ENCODE measurements at places on chromosomes 1 and 21. TPM values are rescaled to one million over a fixed set of nuclear protein-coding genes. Genes with fewer than 3 reads are reported as not detected.
A peak's percentile ranks its signal among the peaks of the same experiment; 100 is the strongest.

Gene B3GALT5
- 5.6 TPM for total RNA-seq

Gene POLR3C
- total RNA-seq = 30.0 TPM

Gene NBPF4
- total RNA-seq = not detected

Gene OR2T35
- 0.28 TPM for total RNA-seq

Gene MMEL1
- total RNA-seq = 4.0 TPM

- H3K27ac ChIP-seq = no peak overlapping the region
- H3K4me3 ChIP-seq = no peak overlapping the region
- DNase-seq = no peak
- H3K27me3 ChIP-seq = no peaks in the 10 kb centered on the region
Measured at GRCh38 chr1:27332536-27333281, 9.1 kb upstream of the SYTL1 start.

DNA sequence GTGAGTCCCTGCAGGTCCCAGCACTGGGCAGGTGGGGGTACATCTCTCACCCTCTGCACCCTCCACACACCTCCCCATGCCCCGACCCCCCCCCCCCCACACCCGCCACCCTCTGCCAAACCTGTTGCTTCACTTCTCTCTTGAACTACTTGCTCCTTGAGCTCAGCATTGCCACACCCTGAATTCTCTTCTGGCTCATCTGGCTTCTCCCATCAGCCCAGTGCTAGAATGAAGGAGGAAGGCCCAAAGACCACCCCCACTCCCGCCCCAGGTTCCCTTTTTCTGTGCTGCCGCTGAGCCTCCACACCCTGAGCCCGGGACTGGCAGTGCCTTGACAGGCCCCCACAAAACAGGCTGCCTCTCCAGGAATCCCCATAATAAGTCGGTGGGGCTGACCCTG, 6.4 kb upstream of the TNNI1 start:
- H3K4me1 ChIP-seq = no peaks in the 10 kb centered on the region
- no peak for DNase-seq
- no peaks in the 10 kb centered on the region for H3K27me3 ChIP-seq
- no peak overlapping the region for H3K4me3 ChIP-seq
- H3K36me3 ChIP-seq = no peaks in the 10 kb centered on the region

DNA sequence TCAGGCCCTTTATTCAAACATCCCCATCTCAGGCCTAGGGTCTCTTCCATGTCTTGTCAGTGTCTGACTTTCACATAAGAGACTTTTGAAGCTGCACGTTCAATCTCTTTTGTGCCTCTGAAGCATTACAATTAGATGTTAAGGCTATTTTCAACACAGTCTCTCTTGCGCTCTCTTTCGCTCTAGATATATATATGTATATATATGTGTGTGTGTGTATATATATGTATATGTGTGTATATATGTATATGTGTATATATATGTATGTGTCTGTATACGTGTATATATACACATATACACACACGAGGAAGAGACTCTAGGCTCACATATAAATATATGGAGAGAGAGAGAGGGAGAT, 162.5 kb upstream of the RNPC3 start:
- no peaks in the 10 kb centered on the region for H3K27me3 ChIP-seq
- H3K4me1 ChIP-seq = no peaks in the 10 kb centered on the region
- H3K27ac ChIP-seq = no peak overlapping the region
- H3K36me3 ChIP-seq = no peaks in the 10 kb centered on the region

DNA sequence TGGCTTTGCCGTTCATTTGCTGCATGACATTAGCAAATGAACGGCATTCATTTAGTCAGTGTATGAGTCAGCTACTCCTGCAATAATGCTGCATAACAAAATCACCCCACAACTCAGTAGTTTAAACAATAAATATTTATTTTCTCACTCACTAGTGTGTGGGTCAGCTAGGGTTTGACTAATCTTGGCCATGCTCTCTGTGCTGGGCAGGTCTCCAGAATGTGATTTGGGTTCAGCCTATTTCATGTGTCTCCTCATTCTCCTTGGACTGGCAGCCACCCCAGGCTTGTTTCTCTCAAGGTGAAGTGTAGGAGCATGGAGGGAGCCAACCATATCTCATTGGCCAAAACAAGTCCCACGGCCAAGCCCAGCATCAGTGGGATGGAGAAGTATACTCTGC, 104.3 kb downstream of the LACTBL1 start:
- H3K4me3 ChIP-seq = no peak overlapping the region
- no peak overlapping the region for H3K27ac ChIP-seq
- no peaks in the 10 kb centered on the region for H3K27me3 ChIP-seq
- H3K4me1 ChIP-seq = no peaks in the 10 kb centered on the region
- DNase-seq = no peak

- H3K4me1 ChIP-seq = no peaks in the 10 kb centered on the region
- no peak overlapping the region for H3K4me3 ChIP-seq
- no peak overlapping the region for H3K27ac ChIP-seq
- no peak for DNase-seq
- H3K27me3 ChIP-seq = no peaks in the 10 kb centered on the region
Measured at GRCh38 chr1:110309767-110310166, 29.4 kb upstream of the RBM15 start.

DNA sequence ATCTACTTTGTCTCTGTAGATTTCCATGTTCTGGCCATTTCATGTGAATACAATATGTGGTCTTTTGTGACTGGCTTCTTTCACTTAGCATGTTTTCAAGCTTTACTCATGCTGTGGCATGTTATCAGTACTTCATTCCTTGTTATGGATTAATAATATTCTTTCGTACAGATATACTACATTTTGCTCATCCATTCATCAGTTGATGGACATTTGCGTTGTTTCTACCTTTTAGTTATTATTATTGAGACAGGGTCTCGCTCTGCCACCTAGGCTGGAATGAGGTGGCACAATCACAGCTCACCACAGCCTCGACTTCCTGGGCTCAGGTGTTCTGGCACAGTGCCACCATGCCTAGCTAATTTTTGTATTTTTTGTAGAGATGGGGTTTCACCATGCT, 21.4 kb downstream of the SFPQ start:
- peaks cover 11% of the 10 kb centered on the region for H3K36me3 ChIP-seq
- H3K4me1 ChIP-seq = no peaks in the 10 kb centered on the region
- DNase-seq = no peak

DNA sequence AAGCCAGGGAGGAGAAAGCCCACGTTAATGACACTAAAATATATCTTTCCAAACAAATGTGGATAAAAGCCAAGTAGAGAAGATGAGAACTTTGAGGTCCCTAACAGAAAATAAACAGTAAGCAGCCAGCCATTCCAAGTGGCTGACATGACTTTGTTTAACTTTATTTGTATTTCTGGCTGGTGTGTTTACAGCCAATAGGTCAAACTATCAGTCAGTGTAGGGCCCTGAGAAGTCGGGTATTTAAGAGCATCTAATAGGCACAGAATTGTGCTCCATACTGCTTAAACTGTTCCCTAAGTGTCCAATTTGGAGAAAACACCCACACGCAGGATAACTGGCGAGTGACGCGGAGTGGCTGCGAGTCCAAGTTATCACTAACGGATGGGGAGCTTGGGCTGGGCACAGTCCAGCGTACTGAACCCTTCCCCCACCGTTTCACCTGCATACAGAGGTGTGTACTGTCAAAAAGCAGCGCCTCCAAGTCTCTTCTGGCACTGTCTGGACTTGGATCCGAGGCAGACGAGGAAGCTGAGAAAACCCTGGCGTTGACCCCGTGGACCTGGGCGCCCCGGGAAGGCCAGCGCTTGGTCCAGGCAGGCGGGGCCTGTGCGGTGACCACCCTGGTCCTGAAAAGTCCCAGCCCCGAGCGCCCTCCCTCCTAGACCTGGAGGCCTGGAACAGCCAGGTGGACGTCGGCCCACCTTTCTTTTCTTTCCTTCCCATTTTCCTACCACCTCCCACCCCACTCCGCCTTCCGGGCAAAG, 662 bp upstream of the LGALS8 start:
- peaks cover 3% of the 10 kb centered on the region for H3K36me3 ChIP-seq
- H3K4me1 ChIP-seq = peaks cover 4% of the 10 kb centered on the region
- DNase-seq = peak; percentile 78

- H3K27me3 ChIP-seq = no peaks in the 10 kb centered on the region
- peak overlapping the region; percentile 48 for H3K4me3 ChIP-seq
- no peaks in the 10 kb centered on the region for H3K4me1 ChIP-seq
- peak; percentile 49 for DNase-seq
- H3K36me3 ChIP-seq = no peaks in the 10 kb centered on the region
Measured at GRCh38 chr1:35120458-35121133, 41.4 kb downstream of the ZMYM1 start.

DNA sequence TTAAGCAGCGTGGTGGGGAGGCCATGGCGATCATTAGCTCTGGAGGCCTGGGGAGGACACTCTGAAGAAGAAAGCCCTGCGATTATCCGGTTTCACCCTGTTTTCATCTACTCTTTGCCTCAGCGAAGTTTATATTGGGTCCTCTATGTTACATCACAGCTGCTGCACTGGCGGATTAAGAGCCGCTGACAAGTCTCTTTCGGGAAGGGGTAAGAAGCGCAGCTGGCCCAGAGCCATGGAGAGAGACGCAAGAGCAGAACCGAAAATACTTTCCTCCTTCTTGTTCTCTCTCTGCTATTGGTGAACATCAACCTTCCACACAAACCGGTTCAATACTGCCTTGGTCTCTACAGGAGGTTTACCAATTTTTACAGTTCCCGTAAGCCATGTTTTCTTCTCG, 291.5 kb downstream of the FAM72C start:
- H3K36me3 ChIP-seq = no peaks in the 10 kb centered on the region
- no peak for DNase-seq
- no peak overlapping the region for H3K4me3 ChIP-seq
- no peak overlapping the region for H3K27ac ChIP-seq
- no peaks in the 10 kb centered on the region for H3K4me1 ChIP-seq

GRCh38 chr1:246875041-246876026, 56.4 kb downstream of the AHCTF1 start:
- no peak overlapping the region for H3K4me3 ChIP-seq
- H3K27ac ChIP-seq = no peak overlapping the region
- H3K36me3 ChIP-seq = peaks cover 11% of the 10 kb centered on the region
- H3K27me3 ChIP-seq = no peaks in the 10 kb centered on the region
- no peak for DNase-seq

DNA sequence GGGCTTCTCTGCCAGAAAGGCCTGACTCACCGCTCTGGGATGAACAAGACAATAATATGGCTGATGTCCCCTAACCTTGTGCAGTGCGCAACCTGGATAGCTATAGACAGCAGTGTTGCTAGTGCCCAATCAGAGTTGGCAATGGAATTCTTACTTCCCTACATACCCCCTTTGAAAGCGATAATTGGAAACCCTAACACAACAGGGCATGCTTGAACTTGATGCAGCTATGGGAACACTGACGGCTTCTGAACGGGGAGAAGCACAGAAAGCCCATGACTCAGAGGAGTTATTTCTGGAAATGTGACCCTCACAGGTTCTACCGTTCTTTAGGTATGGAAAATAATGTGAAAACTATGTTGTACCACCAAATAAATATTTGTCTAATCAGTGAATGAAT, 200.6 kb downstream of the TRABD2B start:
- no peaks in the 10 kb centered on the region for H3K27me3 ChIP-seq
- DNase-seq = no peak
- H3K4me1 ChIP-seq = no peaks in the 10 kb centered on the region
- H3K4me3 ChIP-seq = no peak overlapping the region

- peak overlapping the region; percentile 50 for H3K4me3 ChIP-seq
- peak overlapping the region; percentile 43 for H3K27ac ChIP-seq
- H3K36me3 ChIP-seq = no peaks in the 10 kb centered on the region
- H3K27me3 ChIP-seq = no peaks in the 10 kb centered on the region
Measured at GRCh38 chr1:165376041-165376810, 19.7 kb upstream of the LMX1A start.

- H3K27me3 ChIP-seq = no peaks in the 10 kb centered on the region
- no peak overlapping the region for H3K27ac ChIP-seq
- H3K4me1 ChIP-seq = peaks cover 6% of the 10 kb centered on the region
- DNase-seq = no peak
Measured at GRCh38 chr1:183244466-183244865, 58.4 kb downstream of the LAMC2 start.

All from kidney (tissue), 22 donors.